ENCODE measurements at places on chromosomes 12 and 14.

GRCh38 chr12:159156-159782 is 54.7 kb downstream of the SLC6A12 start:
- no peak for DNase-seq

- no peak for DNase-seq
Observed at GRCh38 chr12:74349925-74350324, 187.7 kb upstream of the ATXN7L3B start.

GRCh38 chr14:87888136-87888999 is 104.6 kb downstream of the GALC start:
- peak; percentile 30 for DNase-seq

DNA sequence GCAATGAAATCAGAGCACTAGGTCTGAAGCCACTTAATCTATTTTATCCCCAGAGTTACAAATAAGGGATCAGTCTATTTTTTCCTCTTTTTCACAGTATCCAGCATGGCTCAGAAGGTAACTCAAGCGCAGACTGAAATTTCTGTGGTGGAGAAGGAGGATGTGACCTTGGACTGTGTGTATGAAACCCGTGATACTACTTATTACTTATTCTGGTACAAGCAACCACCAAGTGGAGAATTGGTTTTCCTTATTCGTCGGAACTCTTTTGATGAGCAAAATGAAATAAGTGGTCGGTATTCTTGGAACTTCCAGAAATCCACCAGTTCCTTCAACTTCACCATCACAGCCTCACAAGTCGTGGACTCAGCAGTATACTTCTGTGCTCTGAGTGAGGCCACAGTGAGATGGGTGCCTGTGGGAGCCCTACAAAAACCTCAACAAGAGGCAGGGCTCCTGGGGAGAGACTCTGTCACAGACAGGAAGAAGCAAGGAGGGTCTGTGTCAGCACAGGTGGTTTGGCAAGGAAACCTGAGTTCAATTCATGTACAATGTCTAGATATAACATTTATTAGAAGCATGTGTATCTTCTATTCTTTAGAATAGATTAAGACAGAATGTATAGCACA is 334.3 kb upstream of the OR4E1 start:
- no peak for DNase-seq

- no peak for DNase-seq
Observed at GRCh38 chr14:74733221-74733620, 20.3 kb downstream of the FCF1 start.

DNA sequence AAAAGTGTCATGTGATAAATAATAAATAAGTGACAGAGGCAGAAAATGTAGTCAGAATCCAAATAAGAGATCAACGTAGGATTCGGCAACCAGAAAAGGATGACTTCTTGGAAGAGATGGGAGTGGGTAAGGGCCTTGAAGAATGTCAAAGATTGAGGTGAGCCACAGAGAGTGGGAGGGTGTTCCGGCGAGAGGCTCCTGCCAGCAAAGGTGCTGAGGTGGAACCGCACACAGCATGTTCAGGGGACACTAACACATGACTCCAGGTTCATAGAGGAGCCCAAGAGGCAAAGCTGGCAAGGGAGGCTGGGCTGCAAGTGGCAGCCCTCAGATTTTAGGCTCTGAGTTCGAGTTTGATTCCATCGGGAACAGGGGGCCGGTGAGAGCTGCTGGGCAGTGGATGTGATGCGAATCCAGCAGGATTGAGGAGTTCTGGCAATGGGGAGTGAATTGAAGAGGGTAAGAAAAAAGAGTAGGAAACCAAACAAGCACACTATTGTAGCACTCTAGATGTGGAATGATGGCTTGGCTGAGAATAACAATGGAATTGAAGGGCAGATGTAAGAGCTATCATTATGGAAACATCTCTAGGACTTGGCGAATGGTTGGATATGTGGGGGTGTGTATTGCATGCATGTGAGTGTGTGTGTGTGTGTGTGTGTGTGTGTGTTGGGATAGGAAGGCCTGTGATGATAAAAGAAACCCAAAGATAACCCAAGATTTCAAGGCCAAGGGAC is 36.5 kb downstream of the LRRC74A start:
- DNase-seq: no peak

DNA sequence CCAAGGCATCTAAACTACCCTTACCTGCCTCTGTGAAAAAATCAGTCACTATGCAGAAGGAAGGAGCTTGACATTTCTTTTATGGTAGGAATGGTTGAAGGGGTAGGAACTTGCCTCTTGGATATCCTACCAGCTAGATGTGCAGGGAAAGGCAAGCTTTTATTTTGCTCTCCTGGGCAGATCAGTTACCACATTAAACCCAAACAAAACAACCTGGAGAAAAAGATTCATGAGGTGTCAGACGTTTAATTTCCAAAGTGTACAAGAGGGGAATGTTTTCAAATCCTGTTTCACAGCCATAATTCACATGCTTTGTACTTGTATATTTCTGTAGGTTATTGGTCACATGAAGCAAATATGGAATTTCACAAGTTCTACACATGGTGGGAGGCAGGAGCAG is 67.0 kb upstream of the IFNG-AS1 start:
- no peak for DNase-seq

GRCh38 chr12:69055706-69056105 is 122.7 kb upstream of the CPM start:
- no peak for DNase-seq

DNA sequence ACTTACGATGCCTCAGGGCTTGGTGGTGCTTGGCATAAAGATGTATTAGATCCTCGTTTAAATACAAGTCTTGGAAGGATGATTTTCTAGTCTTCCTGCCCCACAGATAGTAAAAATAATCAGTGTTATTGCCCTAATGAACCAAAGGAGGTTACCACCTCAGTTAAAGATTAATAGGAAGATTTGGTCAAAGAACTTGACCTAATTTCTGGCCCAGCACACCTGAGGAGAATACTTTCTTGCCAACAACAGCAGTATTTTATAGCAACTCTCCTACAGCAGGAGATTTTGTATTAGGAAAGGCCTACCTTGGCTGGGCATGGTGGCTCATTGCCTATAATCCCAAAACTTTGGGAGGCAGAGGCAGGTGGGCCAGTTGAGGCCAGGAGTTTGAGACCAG is 31.6 kb downstream of the CSRP2 start:
- no peak for DNase-seq

GRCh38 chr12:133057446-133057845 is 20.1 kb downstream of the ZNF84 start:
- no peak for DNase-seq

DNA sequence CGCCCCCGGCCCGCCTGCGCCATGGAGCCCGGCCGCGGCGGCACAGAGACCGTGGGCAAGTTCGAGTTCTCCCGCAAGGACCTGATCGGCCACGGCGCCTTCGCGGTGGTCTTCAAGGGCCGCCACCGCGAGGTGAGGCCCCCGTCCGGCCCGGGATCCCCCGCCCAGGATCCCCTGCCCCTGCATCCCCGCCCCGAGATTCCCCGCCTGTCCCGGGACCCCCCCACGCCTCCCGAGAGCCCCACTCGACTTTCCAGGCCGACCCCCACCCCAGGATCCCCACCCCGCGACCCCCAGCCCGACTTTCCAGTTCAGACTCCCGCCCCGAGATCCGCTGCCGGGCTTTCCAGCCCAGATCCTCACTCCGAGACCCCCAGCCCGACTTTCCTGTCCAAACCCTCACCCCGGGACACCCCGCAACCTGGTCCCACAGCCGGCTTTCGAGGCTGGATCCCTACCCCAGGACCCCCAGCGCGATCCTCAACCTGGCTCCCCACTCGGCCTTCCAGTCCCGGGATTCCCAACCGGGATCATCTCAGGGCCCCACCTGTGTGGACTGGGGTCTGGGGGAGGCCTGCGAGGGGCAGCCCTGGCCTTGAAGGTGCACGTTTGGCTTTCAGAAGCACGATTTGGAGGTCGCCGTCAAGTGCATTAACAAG is 688 bp downstream of the ULK1 start:
- DNase-seq: no peak

DNA sequence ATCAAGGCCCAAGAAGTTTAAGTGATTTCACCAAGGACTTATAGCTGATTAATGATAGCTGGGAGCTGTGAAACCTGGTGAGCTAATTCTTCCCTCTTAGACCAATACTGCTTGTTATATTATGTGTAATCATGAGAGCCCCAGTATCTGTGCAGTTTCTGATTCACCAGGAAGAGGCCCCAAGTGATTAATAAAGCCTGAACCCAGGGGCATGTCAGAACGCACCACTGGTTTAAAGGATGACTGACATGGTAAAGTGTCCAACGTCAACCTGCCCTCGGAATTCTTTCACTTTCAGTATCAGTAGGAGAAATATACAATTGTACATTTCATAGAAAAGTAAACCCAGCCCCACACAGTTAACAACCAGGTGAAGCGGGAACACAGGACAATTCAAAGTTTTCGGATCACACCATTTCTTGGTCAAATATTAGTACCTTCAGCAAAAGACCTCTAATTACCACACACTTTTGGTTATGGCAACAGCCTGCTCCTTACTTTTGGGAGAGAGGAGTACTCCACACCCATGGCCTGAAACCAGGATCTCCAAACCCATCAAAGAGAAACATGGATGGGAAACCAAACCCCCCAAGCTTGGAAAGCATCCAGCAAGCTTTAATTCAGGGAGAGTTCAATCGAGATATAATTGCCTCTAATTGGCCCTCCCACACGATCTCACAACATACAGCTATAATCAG is 28.5 kb downstream of the TMCC3 start:
- peak; percentile 83 for DNase-seq

DNA sequence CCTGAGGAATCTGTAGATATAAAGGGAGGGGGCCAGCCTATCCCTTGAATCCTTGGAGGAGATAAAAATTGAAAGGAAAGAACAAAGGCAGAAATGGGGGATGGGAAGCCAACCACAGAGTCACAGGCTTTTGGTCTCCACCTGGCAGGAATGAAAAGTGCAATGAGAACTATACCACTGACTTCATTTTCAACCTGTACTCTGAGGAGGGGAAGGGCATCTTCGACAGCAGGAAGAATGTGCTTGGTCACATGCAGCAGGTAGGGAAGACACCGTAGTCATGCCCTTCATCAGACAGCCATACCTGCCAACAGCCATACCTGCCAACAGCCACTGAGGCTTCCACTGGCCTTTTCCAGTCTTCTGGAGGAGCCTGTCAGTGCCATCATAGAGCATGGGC is 13.4 kb downstream of the ASB8 start:
- DNase-seq: no peak

- peak; percentile 3 for DNase-seq
Observed at GRCh38 chr12:83149987-83150386, 463.3 kb downstream of the TMTC2 start.

DNA sequence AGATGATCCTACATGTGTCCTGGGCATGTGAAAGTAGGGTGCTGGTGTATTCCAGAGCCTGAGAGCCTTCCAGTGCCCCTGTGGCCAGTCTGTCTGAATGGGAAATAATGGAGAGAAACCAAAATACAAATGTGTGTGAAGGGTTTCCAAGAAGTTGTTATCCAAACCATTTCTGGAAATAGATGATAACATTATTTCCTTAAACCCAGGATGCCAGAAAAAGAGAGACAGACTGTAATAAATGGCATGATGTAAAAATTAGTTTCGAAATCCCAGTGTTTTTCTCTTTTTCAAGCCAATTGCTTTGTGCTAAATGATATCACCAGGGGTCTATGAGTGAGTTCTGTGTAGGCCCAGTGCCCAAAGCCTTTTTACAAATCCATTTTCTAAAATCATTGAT is 175.3 kb downstream of the PHLDA1 start:
- DNase-seq: no peak

DNA sequence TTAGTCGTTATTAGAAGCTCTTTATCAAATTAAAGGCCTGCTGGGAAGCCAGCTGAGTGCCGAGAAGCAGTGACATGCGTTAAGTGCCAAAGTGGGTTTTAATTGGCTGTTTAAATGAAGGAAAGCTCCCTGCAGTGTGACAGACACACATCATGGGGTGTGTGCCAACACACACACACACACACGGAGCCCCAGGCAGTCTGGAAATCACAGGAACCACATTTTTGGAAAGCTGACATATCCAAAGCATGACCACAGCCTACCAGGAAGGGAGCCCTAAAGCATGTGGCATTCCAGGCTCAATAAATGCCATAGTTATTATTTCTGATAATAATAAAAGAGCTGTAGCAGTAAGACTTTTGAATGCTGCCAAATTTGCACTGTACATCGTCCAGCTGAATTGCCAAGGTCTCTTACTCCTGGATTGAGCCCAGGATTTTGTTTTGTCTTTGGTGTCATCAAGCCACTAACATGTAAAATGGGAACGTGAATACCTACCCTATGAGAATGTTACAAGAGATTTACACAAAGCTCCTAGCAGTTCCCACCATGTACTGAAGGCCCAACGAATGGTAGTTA is 135.1 kb downstream of the TMEM30B start:
- no peak for DNase-seq

DNA sequence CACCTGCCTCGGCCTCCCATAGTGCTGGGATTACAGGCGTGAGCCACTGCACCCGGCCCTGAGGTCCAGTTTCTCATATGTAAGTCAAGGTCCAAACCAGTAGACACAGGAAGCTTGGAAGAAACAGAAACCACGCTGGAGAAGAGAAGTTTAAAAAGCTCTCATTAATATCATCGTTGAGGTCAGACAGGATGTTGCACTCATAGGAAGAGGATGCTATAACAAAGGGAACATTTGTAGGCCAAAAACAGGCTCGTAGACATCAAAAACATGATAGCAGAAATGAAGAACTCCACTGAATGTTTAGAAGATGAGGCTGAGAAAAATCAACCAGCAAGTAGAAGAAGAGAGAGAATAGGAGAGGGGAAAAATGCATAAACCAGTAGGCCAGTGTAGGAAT is 46.8 kb downstream of the ACACB start:
- no peak for DNase-seq

DNA sequence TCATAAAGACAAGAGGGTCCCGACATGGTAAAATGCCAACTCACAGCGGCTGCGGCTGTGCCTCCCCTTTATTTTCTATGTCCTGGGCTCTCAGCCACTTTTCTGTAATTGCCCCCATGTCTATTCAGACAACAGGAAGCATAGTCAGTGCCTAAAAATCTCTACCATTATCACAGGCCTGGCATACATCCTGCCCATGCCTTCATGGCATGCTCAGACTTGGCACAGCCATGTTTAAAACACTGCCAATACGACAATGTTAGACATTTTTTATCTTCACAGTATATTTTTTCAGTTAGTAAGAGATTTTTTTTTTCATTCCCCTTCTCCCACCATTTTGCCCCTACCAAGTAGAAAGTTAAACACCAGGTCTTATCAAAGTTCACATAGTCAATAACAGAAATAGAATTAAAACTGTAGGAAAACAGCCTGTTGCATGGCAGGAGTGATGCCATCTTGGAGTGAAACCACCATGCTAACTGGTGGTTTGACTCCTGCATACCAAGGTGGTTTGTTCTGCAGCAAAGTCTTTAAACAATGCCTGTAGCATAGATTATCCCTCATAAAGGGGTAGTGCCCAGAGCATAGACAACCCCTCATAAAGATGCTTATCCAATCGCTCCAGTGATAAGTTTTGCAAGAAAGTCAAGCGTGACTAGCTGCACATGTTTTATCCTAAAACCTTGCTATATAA is 18.9 kb upstream of the CERS5 start:
- DNase-seq: no peak

GRCh38 chr12:63863658-63864453 is 19.4 kb downstream of the SRGAP1 start:
- DNase-seq: no peak

GRCh38 chr14:34038358-34039057 is 87.6 kb upstream of the EGLN3 start:
- DNase-seq: no peak

GRCh38 chr12:16600525-16600924 is 5.4 kb downstream of the LMO3 start:
- no peak for DNase-seq
